Upper lobe of right lung (tissue), 1 donor: ENCODE measurements at places on chromosomes 12 and 14.

DNA sequence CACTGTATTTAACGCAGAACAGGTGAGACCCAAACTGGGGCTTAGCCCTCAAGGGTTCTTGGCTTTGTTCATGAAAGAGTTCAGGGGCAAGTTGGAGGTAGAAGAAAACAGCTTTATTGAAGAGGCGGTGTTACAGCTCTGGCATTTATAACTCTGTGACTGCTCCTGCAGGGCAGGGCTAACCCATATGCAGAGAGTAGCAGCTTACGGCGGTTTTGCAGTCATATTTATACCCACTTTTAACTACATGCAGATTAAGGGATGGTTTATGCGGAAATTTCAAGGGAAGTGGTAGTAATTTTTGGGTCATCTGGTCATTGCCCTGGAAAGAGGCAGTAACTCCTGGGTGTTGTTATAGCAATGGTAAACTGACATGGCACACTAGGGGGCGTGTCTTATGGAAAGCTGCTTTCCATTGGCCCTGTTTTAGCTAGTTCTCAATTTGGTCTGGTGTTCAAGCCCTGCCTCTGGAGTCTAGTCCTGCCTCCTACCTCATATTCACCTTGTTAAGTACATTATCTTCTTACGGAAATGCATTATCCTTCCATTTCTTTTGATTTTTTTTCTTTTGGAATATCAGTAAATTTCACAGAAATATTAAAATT lies 1.8 kb upstream of the IAPP start:
- DNase-seq = no peak

- DNase-seq = peak; percentile 88
These were observed 16.1 kb downstream of the HCAR2 start for GRCh38 chr12:122687086-122687485.

DNA sequence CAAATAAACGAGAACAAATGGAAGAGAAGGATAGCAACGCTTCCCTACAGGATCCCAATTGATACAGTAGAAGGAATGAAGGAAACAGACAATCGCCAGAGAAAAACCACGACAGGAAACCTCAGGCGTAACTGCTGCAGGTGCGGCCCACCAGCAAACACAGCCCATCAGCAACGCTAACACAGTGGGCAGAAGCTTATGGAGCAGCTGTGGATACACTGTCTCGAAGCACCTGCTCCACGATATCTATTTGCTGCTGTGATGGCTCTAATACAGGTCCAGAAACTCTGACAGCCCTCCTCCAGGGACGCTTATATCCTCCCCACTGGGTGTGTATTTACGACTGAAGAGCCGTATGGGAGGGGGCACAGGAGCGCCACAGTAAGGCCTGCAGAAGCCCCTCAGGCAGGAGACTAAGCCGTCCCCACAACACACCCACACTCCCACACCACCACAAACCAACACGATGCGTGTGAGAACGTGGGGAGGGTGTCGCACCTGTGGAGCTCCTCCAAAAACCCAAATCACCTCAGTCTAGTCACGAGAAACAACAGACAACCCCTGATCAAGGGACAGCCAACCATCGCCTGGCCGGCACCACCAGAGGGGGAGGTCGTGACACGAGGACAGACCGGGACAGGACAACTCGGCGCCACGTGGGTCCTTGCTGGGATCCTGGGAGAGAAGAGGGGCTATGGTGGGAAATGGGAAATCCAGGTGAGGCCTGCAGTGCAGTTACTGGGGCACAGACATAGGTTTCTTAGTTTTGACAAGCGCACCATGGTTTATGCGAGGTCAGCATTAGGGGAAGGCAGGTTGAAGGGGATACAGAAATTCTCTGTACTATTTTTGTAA lies 24.0 kb downstream of the POLE start:
- DNase-seq = no peak

- DNase-seq = no peak
These were observed 90.8 kb downstream of the STAB2 start for GRCh38 chr12:103677905-103678304.
